ENCODE measurements at places on chromosomes 6 and 20.

GRCh38 chr6:147949981-147950622, 392.5 kb upstream of the SASH1 start:
- no peak for DNase-seq

- no peak for DNase-seq
Measured at GRCh38 chr6:48476257-48476656, 365.3 kb upstream of the PTCHD4 start.

DNA sequence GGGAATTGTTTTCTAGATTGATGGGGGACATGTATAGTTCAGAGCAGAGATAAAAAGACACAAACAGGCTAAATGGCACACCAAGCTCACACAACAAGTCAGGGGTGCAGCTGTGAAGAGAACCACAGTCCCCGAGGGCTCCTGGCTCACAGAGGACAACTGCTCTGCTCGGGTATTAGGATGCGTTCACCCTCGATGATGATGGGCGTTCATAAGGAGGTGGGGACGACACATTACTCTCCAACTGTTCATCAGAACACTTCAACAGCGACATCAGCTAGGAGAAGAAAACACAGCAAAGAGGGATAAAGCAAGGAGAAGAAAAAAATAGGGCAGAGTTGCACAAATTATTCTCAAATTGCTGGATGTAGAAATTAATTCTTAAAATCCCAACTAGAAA, 174.8 kb upstream of the RREB1 start:
- no peak for DNase-seq

GRCh38 chr20:33263784-33264183, 19.2 kb upstream of the BPIFB1 start:
- DNase-seq: no peak

Measured in stimulated activated CD4-positive, alpha-beta T cell treated with anti-CD3 and anti-CD28 coated beads, Interleukin-12 subunit alpha, Interleukin-12 subunit beta, amount 100 ng/mL, for 24 hours (primary cell).